A673 (cell line): ENCODE measurements at places on chromosomes 3 and 15. TPM values are rescaled to one million over a fixed set of nuclear protein-coding genes. Genes with fewer than 3 reads are reported as not detected.

The TFRC gene
- 240 and 336 TPM in 2 replicates for total RNA-seq

DNA sequence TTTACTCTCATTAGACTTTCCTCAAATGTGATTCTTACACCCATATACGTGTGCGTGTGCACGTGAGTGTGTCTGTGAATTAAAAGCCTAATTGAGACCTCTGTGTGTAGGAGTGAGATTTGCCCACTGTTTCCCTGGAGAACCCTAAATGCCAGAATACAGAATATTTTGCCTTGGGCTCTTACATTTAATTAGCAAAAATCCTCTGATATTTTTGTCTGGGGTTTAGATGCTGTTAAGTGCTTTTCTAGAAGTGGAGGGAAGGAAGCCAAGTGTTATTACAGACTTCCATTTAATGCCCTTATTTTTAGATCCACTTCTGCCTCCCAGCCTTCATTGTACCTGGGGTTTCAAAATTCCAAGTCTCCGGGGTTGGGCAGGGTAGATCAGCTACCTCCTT lies 17.8 kb downstream of the ZNF35 start:
- no peak overlapping the region for H3K27ac ChIP-seq
- no peaks in the 10 kb centered on the region for H3K36me3 ChIP-seq
- H3K27me3 ChIP-seq, result no peaks in the 10 kb centered on the region
- no peaks in the 10 kb centered on the region for H3K4me1 ChIP-seq
- no peak for DNase-seq

The RASGRF1 gene
- total RNA-seq, result 0.42 and 0.73 TPM in 2 replicates

The WDR93 gene
- not detected in 2 replicates for total RNA-seq

DNA sequence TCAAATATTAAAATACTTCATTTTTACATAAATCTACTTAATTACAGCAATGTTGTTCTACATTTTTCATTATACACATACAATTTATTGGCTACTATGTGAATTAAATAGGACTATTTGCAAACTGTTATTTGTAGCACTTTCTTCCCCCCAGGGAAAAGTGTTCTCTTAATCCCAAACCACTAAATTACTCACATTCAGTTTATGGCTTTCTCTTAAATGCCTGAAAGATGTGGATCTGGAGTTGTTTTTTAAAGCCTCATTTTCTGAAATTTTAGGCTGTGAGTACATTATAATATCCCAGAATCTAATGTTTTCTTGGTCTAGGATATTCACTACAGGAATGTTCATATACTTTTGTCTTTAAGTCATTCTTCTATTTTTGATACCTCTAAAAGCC lies 32.7 kb downstream of the PRTG start:
- H3K4me1 ChIP-seq, result peaks cover 16% of the 10 kb centered on the region
- no peak overlapping the region for H3K4me3 ChIP-seq
- H3K36me3 ChIP-seq, result no peaks in the 10 kb centered on the region
- no peak overlapping the region for H3K27ac ChIP-seq
- peak; percentile 15 for DNase-seq

GRCh38 chr3:57030721-57031120 lies 29.7 kb upstream of the SPATA12 start:
- no peaks in the 10 kb centered on the region for H3K4me1 ChIP-seq
- DNase-seq, result no peak
- H3K27me3 ChIP-seq, result no peaks in the 10 kb centered on the region
- no peak overlapping the region for H3K4me3 ChIP-seq
- H3K27ac ChIP-seq, result no peak overlapping the region

DNA sequence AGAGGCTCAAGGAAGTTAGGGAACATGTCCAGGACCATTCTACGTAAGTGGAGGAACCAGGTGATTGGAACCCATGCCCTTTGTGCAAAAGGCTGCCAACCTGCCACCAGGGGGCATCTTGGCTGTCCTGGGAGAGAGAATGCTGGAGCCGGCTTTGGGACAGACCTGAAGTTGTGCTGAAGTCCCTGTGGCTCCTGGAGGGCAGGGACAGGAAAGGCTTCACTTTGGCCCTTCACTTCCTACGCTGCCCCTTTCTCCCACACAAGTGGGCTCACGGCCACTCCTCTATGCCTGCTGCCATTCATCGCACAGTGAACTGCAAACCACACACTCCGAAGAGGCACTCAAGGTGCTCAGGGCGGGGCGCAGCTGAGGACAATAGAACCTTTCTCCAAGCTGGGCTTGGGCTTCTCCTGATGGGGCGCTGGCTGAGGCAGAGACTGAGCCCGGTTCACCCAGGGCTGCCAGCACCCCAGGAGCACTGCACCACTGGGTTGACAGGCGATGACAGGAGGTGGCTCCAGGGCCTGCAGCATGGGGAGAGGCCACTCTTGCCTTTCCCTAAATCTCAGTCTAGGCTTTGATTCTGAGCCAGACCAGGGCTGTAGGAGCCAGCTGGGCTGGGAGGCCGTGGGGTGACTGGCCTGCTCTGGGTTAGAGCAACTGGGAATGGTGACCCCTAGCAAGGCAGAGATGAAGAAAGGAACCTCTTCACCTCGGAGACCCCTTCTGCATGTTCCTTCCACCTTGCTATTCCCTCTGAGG lies 8.4 kb downstream of the SHF start:
- H3K4me3 ChIP-seq, result no peak overlapping the region
- no peaks in the 10 kb centered on the region for H3K36me3 ChIP-seq
- peaks cover 35% of the 10 kb centered on the region for H3K4me1 ChIP-seq

- H3K36me3 ChIP-seq, result no peaks in the 10 kb centered on the region
- H3K27ac ChIP-seq, result no peak overlapping the region
- H3K27me3 ChIP-seq, result no peaks in the 10 kb centered on the region
Measured at GRCh38 chr3:166447513-166447912, 610.3 kb upstream of the BCHE start.

GRCh38 chr3:105791919-105792786 lies 76.7 kb downstream of the CBLB start:
- H3K27ac ChIP-seq, result no peak overlapping the region
- H3K36me3 ChIP-seq, result no peaks in the 10 kb centered on the region
- H3K4me1 ChIP-seq, result peaks cover 13% of the 10 kb centered on the region
- DNase-seq, result no peak

DNA sequence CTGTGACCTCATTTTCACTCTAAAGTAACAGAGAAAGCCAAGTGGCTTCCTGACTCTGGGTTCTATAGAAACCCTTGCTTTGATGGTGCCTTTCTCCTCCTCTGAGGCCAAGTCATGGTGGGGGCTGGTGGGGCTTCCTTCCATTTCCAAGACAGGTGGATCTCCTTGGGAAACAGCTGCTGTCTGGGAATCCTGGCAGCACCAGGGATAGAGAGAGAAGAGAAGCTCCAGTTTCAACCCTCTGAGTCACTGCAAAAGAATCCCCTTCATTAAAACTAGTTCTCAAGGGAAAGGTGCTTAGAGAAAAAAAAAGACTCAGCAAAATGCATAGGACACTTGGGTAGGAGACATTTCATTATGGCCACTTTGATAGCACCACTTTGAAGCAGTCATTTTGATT lies 614.4 kb downstream of the FHIT start:
- H3K27ac ChIP-seq, result no peak overlapping the region
- no peaks in the 10 kb centered on the region for H3K4me1 ChIP-seq
- H3K4me3 ChIP-seq, result no peak overlapping the region

GRCh38 chr3:132709761-132710160 lies 12.4 kb downstream of the NPHP3 start:
- H3K27me3 ChIP-seq, result no peaks in the 10 kb centered on the region
- H3K4me3 ChIP-seq, result no peak overlapping the region
- no peak for DNase-seq

DNA sequence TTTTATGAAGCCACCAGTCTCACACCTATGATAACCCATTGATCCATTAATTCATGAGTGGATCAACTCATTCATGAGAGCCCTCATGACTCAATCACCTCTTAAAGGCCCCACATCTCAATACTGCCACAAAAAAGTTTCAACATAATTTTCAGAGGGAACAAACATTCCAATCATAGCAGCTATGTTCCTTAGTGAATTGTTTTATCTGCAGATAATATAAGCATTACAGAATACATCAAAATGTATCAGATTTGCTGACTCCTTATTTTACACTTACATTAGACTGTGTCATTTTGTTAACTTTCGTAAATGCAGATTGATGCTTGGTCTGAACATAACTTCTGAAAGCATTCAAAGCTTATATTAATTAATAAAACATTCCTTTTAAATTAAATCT lies 155.3 kb upstream of the MBNL1 start:
- H3K36me3 ChIP-seq, result no peaks in the 10 kb centered on the region
- H3K27ac ChIP-seq, result no peak overlapping the region
- H3K27me3 ChIP-seq, result no peaks in the 10 kb centered on the region
- no peak for DNase-seq
- no peaks in the 10 kb centered on the region for H3K4me1 ChIP-seq
- H3K4me3 ChIP-seq, result no peak overlapping the region

DNA sequence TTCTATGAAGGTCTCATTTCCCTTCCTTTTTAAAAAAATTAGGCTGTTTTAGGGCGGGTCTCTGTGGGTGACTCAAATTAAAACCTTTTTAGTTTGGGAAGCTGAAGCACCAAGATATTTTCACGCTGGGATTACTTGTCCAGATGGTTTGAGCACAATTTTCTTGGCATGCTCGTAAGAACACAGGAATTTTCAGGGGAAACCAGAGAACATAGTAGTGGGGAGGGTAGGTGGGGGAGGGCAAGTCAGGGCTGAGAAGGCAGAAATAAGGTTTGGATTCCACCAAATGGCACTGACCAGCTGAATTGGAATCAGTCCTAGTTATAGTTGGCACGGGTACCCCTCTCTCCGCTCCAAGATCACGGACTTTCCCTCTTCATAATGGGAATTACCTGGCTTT lies 97.3 kb upstream of the LRIG1 start:
- H3K36me3 ChIP-seq, result no peaks in the 10 kb centered on the region
- DNase-seq, result peak; percentile 6
- H3K4me3 ChIP-seq, result no peak overlapping the region
- no peaks in the 10 kb centered on the region for H3K4me1 ChIP-seq

DNA sequence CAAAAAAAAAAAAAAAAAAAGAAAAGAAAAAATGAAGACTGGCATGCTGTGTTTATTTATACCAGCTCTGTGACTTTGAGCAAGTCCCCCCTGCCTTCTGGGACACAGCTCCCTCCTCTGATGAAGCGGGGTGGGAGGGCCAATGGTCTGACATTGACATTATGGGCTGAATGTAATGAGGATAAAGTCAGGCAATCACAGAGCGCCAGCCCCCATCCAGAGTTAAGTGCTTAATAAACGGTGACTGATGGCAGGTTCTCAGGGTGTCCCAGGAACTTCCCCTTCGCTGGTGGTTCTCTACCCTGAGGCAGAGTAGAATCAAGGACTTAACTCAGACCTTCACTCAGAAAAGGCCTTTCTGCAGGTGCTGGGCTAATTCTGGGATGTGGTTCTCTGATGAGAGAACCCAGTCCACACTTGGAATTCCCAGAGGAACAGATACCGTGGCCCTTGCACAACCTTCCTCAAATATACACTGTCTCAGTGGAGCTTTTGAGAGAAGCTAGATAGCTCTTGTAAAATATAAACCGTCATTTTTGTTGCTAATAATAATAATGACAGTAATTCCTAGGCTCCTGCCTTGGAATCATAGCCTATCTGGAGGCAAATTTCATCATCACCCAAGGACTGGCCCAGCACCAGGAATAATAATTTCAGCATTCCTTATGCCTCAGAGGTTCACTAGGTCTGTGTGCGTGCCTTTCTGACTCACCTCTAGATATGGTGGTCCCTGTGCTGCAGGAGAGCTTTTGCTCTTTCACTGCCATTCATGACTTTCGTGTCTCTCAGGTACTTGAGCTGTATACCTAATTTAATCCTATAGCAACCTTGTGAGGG lies 115.8 kb downstream of the RPLP1 start:
- H3K27ac ChIP-seq, result no peak overlapping the region
- no peak overlapping the region for H3K4me3 ChIP-seq
- DNase-seq, result no peak

The ILDR1 gene
- not detected in 2 replicates for total RNA-seq

The TMEM212 gene
- not detected in 2 replicates for total RNA-seq

DNA sequence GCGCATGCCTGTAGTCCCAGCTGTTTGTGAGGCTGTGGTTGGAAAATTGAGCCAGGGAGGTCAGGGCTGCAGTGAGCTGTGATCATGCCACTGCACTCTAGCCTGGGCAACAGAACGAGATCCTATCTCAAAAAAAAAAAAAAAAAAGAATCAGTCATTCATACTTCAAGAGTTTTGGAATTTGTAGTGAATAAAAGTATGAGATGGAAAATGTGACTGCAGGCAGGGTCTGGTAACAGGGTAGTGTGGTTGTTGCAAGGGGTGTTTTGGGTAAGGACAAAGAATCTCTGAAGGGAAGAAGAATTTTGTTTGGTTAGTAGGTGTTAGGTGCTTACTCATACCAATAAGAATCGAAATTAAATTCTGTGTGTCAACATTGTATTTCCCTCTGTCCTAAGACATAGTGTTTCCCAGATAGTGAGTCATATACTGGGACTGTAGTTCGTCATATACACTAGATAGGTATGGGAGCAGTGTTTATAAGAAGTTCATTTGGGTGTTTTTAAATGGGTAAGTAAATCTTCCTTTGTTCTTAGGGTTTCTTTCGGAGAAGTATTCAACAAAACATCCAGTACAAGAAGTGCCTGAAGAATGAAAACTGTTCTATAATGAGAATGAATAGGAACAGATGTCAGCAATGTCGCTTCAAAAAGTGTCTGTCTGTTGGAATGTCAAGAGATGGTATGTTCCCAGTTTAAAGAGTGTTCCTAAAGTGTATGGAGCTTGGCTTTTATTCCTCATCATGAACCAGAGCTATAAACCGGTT lies 14.2 kb downstream of the NR1D2 start:
- H3K4me1 ChIP-seq, result no peaks in the 10 kb centered on the region
- no peaks in the 10 kb centered on the region for H3K27me3 ChIP-seq
- no peak for DNase-seq
- H3K4me3 ChIP-seq, result no peak overlapping the region
- no peaks in the 10 kb centered on the region for H3K36me3 ChIP-seq

- H3K36me3 ChIP-seq, result no peaks in the 10 kb centered on the region
- H3K27me3 ChIP-seq, result no peaks in the 10 kb centered on the region
- no peaks in the 10 kb centered on the region for H3K4me1 ChIP-seq
- no peak overlapping the region for H3K27ac ChIP-seq
- no peak for DNase-seq
- no peak overlapping the region for H3K4me3 ChIP-seq
Measured at GRCh38 chr3:94272016-94272415, 209.2 kb downstream of the NSUN3 start.

The OR5K2 gene
- total RNA-seq, result not detected in 2 replicates

DNA sequence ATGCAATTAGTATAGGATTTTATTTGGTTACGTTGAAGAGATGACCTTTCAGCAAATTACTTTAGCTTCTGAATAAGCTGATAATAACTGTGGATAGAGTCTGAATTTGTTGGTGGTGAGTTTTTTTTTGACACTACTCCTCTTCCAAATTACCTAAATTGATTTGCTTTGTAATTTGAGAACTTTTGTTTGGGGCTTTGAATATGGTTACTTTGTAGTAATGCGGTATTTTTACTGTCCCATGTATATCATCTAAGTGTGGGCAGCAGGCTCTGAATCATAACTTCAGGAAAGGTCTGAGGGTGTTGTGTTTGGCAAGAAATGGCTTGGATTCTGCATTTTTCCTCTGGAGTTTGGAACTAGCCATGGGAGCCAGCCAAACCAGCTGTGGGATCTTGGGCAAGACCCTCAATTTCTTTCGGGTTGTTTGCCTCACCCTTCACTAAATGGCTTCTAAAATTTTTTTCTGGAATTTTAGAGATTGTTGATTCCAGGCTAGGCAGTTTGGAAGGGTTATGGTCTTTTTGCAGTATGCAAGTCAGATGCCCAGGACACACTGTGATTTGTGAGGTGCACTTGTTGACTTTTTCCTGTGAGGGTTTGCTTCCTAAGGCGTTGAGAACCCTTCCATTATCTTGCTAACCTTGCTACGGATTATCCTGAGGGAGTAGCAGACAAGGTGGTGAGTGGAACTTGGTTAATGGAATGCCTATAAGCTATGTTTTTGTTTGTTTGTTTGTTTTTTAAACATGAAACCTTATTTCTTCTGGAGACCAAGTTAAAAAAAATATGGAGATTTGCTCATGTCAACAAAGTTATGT lies 10.4 kb downstream of the PTPRG start:
- no peaks in the 10 kb centered on the region for H3K27me3 ChIP-seq
- DNase-seq, result no peak
- H3K4me1 ChIP-seq, result no peaks in the 10 kb centered on the region
- no peak overlapping the region for H3K27ac ChIP-seq
- no peaks in the 10 kb centered on the region for H3K36me3 ChIP-seq
- H3K4me3 ChIP-seq, result no peak overlapping the region
